ENCODE measurements at places on chromosomes 3 and 15.
A peak's percentile ranks its signal among the peaks of the same experiment; 100 is the strongest.

- no peak for DNase-seq
These were observed 74.3 kb downstream of the DCUN1D1 start for GRCh38 chr3:182906036-182906435.

DNA sequence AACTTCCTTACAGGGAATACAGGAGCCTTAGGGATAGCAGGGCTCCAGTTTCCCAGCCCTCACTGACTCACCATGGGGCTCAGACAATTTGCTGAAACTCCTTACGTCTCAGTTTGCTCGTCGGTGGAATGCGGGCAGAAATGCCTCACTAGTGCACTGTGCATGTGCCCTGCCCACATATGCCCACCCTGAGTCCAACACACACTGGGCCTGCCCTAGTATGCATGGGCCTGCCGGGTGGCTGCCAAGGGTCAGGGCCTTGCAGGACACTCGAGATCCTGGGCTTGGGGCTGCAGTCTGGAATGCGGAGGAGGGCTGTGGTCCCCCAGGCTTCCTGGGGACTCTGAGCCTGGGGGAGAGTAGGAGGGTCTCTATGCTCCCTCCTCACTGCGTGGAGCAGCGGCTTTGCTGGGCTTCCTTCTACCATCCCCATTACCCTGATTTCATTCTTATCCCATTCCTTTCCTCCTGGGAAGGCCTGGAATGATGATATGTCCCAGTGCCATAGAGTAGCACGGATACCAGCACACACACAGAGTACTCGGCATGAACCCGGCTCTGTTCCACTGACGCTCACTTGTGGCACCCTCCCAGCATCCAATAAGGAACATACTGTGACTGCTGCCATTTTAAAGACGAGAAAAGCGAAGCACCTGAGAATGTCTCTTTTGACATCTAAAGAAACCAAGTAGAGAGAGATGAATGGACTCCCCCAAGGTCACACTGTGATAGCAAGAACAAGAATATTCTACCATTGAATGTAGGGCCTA is 124.2 kb downstream of the ASB7 start:
- DNase-seq, result no peak

GRCh38 chr3:4591669-4592068 is 98.5 kb downstream of the ITPR1 start:
- no peak for DNase-seq

GRCh38 chr3:177211503-177212277 is 14.4 kb upstream of the TBL1XR1 start:
- DNase-seq, result peak; percentile 35

DNA sequence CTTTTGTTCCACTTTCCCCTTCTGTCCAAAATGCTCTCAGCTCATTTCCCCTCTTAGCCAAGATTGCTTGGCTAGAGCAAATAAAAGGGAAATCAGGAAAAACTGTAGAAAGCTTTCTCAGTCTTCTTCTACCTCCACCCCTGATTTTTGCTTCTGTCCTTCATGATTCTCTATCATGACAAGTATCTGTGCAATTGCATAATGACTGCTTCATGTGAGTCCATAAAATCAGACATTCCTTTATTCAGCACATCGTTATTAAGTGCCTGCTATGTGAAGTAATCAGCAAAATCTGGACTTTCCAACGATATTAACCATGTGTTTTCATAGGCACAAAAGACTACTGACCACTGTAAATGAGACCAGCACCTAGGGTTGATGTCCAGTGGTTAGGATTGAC is 321.5 kb upstream of the CBLB start:
- no peak for DNase-seq

Data from iris pigment epithelial cell (primary cell).